ENCODE measurements at places on chromosomes 5 and 9. TPM values are rescaled to one million over a fixed set of nuclear protein-coding genes. Genes with fewer than 3 reads are reported as not detected.

The ZNF782 gene
- total RNA-seq: 10.8 TPM

DNA sequence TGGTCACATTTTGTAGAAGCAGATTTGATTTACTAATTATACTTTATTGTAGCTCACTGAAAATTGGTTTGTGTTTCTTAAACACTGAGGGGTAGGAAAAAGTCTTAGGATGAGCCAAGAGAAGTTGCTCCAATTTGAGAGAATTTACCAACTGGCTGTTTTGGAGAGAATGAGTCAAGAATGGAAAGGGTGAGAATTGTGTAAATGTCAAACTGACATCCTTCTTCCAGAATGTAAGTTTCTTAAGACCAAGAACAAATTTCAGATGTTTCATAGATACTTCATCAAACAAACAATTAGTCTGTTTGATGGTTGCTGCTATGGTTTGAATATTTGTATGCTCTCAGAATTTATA lies 106.2 kb upstream of the TXNDC8 start:
- H3K27me3 ChIP-seq: no peaks in the 10 kb centered on the region
- H3K27ac ChIP-seq: peak overlapping the region; percentile 68
- peaks cover 49% of the 10 kb centered on the region for H3K36me3 ChIP-seq
- peaks cover 27% of the 10 kb centered on the region for H3K4me1 ChIP-seq
- no peak overlapping the region for H3K4me3 ChIP-seq

- H3K27ac ChIP-seq: no peak overlapping the region
- H3K36me3 ChIP-seq: no peaks in the 10 kb centered on the region
- peaks cover 28% of the 10 kb centered on the region for H3K4me1 ChIP-seq
- no peak overlapping the region for H3K4me3 ChIP-seq
These were observed 154.6 kb upstream of the ZNF608 start for GRCh38 chr5:124901081-124901480.

The RNF44 gene
- 169 TPM for total RNA-seq

The CYLC2 gene
- not detected for total RNA-seq

DNA sequence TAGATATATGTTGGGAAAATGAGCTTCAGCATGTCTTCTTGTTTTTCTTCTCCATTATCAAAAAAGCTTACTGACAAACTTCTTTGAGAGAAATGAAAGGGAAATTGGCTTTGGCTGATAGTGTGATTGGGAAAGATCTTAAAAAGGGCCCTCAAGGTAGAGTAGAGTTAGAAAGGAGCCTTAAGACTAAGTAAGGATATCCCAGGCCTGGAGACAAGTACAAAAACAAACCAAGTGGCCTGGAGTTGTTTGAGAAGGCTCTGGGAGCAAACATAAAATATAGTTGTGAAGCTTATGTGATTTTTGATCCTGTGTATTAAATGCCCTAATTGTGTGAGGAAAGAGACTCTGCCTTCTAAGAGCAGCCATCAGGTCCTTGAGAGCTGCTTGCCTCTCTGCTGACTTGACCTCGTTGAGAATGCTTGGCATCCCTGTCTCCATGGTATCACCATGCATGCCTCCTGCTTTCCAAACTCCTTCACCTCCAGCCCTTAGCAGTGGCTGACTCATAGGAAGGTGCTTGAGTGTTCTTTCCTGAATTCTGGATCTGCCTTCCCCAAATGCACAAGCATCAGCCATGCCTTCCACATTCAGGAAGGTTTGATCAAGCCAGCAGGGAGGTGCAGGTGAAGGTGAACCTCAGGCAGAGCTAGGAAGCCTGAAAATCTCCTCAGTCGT lies 78.9 kb downstream of the SMARCA2 start:
- no peak overlapping the region for H3K4me3 ChIP-seq
- H3K4me1 ChIP-seq: peaks cover 11% of the 10 kb centered on the region
- H3K36me3 ChIP-seq: peaks cover 49% of the 10 kb centered on the region
- peaks cover 5% of the 10 kb centered on the region for H3K27me3 ChIP-seq

The JADE2 gene
- 25.2 TPM for total RNA-seq

- no peak overlapping the region for H3K4me3 ChIP-seq
- no peak overlapping the region for H3K27ac ChIP-seq
- H3K27me3 ChIP-seq: no peaks in the 10 kb centered on the region
- H3K36me3 ChIP-seq: no peaks in the 10 kb centered on the region
- no peaks in the 10 kb centered on the region for H3K4me1 ChIP-seq
- DNase-seq: no peak
These were observed 45.9 kb upstream of the CEMIP2 start for GRCh38 chr9:71814226-71814625.

DNA sequence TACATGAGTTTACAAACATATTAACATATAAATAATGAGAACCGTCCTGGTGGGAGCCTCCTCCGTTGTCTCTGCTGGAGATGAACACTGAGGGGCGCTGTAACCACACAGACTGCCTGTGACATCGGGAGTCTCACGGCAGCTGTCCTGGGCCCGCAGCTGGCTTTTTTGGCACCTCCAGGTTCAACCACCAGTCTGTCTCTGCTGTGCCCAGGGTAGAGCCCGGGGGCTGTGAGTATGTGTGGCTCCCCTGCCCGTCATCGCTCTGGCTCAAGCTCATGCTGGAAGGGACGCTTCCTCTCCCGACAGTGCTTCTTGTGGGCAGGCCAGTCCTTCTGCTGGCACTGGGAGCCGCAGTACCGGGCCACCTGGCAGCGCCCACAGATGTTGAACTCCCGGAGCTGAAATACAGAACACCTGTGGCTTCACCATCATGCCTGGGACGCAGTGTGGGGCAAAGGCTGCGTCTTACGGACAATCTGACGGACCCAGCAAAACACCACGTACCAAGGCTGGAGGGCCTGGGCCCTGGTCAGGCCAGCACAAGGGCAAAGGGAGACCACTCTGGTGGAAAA lies 3.6 kb upstream of the DPH7 start:
- DNase-seq: no peak
- H3K4me1 ChIP-seq: peaks cover 17% of the 10 kb centered on the region
- H3K27ac ChIP-seq: no peak overlapping the region
- peaks cover 13% of the 10 kb centered on the region for H3K36me3 ChIP-seq
- H3K27me3 ChIP-seq: no peaks in the 10 kb centered on the region
- H3K4me3 ChIP-seq: no peak overlapping the region

The MEGF10 gene
- total RNA-seq: 3.0 TPM

DNA sequence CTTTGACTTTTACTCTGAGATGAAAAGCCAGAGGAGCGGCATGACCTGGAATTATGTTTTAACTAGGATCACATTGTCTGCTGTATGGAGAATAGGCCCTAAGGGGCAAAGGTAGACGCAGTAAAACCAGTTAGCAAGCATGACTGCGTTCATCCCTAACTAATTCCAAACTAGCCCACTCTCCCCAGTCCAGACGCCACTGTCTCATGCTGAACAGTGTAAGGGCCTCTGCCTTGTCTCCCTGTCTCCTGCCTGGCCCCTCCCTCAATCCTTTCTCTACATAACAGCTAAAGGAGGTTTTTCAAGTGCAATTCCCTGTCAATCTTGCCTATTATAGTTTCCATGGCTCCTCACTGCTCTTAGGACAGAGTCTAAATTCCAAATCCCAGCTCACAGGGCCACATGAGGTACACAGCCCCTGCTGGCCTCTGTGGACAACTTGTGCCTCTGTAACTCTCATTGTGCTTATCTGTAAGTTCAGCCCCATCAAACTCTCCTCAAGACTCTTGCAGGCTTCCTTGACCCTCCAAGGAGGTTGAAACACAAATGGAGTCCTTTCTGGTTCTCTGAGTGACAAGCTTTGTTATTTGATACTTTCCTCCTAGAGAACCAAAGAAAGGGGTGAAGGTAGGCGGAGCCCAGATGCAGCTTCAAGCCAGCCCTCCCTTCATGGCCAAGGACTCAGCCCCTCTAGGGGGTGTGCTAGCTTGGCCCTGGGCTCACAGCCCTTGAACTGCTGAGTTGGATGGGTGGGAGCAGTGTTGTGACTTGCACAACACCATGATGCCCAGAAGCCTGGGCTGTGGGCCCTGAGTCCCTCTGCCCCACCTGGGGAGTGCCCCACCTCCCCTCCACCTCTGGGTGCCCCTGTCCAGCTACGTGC lies 16.0 kb upstream of the SLC22A4 start:
- no peak overlapping the region for H3K4me3 ChIP-seq
- peaks cover 20% of the 10 kb centered on the region for H3K4me1 ChIP-seq
- H3K27me3 ChIP-seq: no peaks in the 10 kb centered on the region
- no peak for DNase-seq
- peak overlapping the region; percentile 48 for H3K27ac ChIP-seq

The FAM81B gene
- 4.3 TPM for total RNA-seq

DNA sequence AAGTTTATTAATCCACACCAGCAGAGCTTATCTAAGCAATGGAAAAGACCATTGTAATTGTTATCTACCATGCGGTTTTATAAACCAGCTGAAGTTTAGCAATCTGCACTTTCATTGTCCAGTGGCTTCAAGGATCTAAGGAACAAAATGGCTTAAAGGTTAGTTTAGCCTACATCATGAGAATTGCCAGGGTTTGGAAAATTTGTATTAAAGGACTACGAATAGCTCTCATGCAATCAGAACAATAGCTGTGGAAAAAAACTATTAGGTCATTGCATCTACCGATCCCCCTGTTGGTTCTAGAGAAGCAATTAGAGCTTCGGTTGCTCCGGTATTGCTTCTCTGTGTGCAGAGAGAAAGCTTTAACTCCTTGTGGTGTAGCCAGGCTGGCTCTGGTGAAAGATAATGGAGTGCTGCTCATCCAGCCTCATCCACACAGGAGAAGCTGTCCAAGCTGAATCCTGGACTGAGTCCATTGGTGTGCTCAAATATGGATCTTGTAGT lies 86.3 kb upstream of the SLC12A2 start:
- H3K36me3 ChIP-seq: peaks cover 1% of the 10 kb centered on the region
- H3K4me3 ChIP-seq: no peak overlapping the region
- no peaks in the 10 kb centered on the region for H3K27me3 ChIP-seq
- H3K4me1 ChIP-seq: peaks cover 1% of the 10 kb centered on the region
- no peak for DNase-seq

The PCDHGC4 gene
- 5.2 TPM for total RNA-seq

DNA sequence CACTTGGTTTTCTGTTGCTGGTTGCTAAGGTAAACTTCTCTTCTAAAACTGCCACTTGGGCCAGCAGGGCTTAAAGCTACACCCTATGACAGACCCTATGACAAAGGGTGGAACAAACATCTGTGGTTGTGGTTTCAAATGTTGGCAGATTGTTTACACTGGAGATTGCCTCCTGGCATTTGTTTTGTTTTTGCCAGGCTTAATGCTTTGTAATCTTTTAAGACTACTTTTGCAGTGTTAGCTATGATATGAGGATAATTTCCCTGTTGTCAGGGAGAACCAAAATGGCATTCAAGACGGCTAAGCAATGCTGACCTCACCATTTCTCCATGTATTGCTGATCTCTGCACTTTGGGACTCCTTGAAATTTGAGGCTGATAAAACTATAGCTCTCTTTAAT lies 50.3 kb downstream of the MAMDC2 start:
- no peak overlapping the region for H3K4me3 ChIP-seq
- DNase-seq: no peak
- H3K27ac ChIP-seq: no peak overlapping the region
- no peaks in the 10 kb centered on the region for H3K36me3 ChIP-seq
- H3K4me1 ChIP-seq: peaks cover 2% of the 10 kb centered on the region

- H3K4me3 ChIP-seq: no peak overlapping the region
- no peaks in the 10 kb centered on the region for H3K27me3 ChIP-seq
- no peaks in the 10 kb centered on the region for H3K36me3 ChIP-seq
- DNase-seq: no peak
These were observed 415.7 kb downstream of the PLK2 start for GRCh38 chr5:58044166-58044565.

DNA sequence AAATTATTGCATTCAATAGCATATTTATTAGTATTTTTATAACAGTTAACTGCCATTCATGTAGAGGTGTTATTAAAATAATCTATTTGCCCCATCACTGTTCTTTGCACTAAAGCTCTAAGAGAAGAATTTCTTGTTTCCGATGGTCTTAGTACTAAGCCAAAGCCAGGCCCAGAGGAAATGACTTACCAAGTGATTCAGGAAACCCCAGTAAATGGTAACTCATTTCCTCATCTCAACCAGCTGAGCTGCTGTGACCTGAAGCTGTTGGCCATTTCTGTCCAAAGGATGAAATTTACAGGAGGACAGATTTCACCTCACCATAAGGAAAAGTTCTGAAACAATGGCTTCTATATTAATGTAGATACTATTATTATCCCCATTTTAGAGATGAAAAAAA lies 117.0 kb downstream of the PIK3R1 start:
- no peak overlapping the region for H3K27ac ChIP-seq
- no peak for DNase-seq
- H3K36me3 ChIP-seq: no peaks in the 10 kb centered on the region

DNA sequence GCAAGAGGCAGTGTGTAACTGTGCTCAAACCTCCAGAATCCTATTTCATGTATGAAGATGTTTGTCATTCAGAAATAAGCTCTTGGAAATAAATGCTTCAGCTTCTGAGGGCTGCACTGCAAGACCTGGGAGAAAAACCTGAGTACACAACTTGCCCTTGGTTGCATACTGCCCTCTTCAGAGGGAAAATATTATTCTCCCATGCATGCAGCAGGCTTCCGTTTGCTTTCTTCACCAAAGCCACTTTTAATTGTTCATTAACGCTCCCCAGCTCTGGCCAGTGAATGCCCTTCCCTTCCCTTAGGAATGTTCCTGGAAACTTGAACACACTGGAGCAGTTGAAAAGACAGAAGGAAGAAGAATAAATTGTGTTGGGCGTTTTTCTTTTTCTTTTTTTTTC lies 2.5 kb upstream of the WHRN start:
- no peak overlapping the region for H3K4me3 ChIP-seq
- no peaks in the 10 kb centered on the region for H3K36me3 ChIP-seq
- no peak for DNase-seq
- H3K27me3 ChIP-seq: peaks cover 30% of the 10 kb centered on the region
- H3K4me1 ChIP-seq: peaks cover 40% of the 10 kb centered on the region
- H3K27ac ChIP-seq: peak overlapping the region; percentile 44

DNA sequence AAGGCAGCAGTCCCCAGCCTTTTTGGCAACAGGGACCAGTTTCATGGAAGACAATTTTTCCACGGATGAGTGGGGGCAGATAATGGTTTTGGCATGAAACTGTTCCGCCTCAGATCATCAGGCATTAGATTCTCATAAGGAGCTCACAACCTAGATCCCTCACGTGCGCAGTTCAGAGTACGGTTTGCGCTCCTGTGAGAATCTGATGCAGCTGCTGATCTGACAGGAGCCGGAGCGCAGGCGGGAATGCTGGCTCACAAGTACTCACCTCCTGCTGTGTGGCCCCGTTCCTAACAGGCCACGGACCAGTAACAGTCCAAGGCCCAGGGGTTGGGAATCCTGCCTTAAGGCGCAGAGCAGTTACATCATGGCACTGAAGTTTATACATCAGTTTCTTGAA lies 3.3 kb upstream of the BRD3 start:
- DNase-seq: no peak
- no peak overlapping the region for H3K27ac ChIP-seq
- H3K4me1 ChIP-seq: peaks cover 6% of the 10 kb centered on the region
- no peaks in the 10 kb centered on the region for H3K36me3 ChIP-seq

DNA sequence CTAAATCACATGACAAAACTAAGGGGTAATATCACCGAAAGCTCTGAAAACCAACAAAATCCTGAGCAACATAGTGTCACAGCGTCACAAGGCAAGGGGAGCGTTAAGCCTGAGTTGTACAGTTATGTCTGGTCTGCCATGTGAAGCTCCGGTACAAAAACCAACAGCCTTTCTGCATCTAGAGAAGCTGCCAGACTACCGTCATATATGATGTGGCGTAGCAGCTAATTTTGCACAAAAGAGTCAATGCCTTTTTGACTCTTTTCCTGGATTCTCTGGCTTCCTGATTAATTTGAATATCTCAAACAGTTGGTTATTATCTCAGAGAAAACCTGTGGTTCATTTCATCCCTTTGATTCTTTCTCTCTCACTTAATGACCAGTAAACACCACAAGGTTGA lies 16.0 kb upstream of the ATP10B start:
- DNase-seq: no peak
- H3K36me3 ChIP-seq: peaks cover 1% of the 10 kb centered on the region
- H3K27ac ChIP-seq: no peak overlapping the region
- H3K27me3 ChIP-seq: no peaks in the 10 kb centered on the region
- H3K4me1 ChIP-seq: peaks cover 4% of the 10 kb centered on the region
